ENCODE measurements at places on chromosomes 12 and 14. TPM values are rescaled to one million over a fixed set of nuclear protein-coding genes. Genes with fewer than 3 reads are reported as not detected.

SLC22A17 gene
- 20.8 TPM for total RNA-seq

LRTM2 gene
- not detected for total RNA-seq

BMP4 gene
- 0.62 TPM for total RNA-seq

PLEKHH1 gene
- total RNA-seq, result 1.4 TPM

BDKRB2 gene
- total RNA-seq, result not detected

LMNTD1 gene
- total RNA-seq, result not detected

- no peaks in the 10 kb centered on the region for H3K36me3 ChIP-seq
- H3K4me3 ChIP-seq, result no peak overlapping the region
- no peaks in the 10 kb centered on the region for H3K4me1 ChIP-seq
- H3K27me3 ChIP-seq, result peaks cover 27% of the 10 kb centered on the region
- DNase-seq, result no peak
Measured at GRCh38 chr12:5438671-5439200, 6.8 kb downstream of the NTF3 start.

- H3K27ac ChIP-seq, result no peak overlapping the region
- H3K36me3 ChIP-seq, result no peaks in the 10 kb centered on the region
Measured at GRCh38 chr12:121825041-121825523, 21.3 kb downstream of the SETD1B start.

- H3K27me3 ChIP-seq, result peaks cover 13% of the 10 kb centered on the region
- no peaks in the 10 kb centered on the region for H3K36me3 ChIP-seq
- no peak overlapping the region for H3K4me3 ChIP-seq
- DNase-seq, result no peak
Measured at GRCh38 chr14:69535230-69535848, 39.3 kb downstream of the CCDC177 start.

- no peaks in the 10 kb centered on the region for H3K36me3 ChIP-seq
- no peaks in the 10 kb centered on the region for H3K4me1 ChIP-seq
- H3K4me3 ChIP-seq, result no peak overlapping the region
Measured at GRCh38 chr14:22289570-22289969, 299.5 kb downstream of the DAD1 start.

DNA sequence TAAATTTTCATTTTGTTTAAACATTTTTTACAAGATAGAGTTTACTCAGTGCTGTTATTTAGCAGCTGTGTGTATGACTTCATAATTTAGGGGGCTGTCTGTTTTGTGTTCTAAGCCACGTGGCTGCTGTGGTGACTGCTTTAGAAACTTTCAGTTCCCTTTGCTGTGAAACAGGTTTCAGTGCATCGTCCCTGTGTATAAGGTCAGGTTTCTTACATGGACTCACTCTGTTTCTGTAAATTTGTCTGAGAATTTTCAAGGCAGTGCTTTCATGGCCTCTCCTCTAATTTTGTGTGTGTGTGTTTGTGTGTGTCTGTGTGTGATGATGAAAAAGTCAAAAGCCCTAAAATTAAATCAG is 32.4 kb downstream of the BICD1 start:
- H3K27ac ChIP-seq, result peak overlapping the region; percentile 89
- H3K27me3 ChIP-seq, result no peaks in the 10 kb centered on the region
- DNase-seq, result peak; percentile 42
- H3K4me3 ChIP-seq, result peak overlapping the region; percentile 94
- no peaks in the 10 kb centered on the region for H3K36me3 ChIP-seq

DNA sequence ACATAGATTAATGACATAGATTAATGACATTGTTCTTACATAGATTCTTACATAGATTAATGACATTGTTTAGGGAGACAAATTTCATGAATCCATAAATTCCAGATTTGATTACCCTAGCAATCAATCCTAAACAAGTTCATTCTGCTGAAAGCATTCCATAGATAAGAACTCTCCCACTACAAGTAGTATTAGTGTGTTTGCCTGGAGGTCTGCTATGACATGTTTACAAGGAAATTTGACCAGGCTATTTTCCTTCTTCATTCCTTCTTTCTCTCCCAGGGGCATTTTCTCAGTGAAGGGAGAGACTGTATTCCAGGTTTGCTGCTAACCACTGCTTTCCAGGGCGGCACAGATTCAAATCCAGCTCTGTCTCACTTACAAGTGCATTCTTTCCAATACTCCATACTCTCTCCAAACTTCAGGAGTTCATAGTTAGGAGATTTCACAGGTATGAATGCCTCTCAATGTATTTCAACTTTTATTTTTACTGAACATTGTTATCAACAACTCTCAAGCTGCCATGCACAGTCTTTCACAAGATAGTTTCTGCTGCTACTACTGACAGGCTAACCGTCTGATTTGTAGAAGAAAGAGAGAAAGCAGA is 134.5 kb downstream of the SLC38A1 start:
- H3K36me3 ChIP-seq, result no peaks in the 10 kb centered on the region
- no peaks in the 10 kb centered on the region for H3K4me1 ChIP-seq
- no peak for DNase-seq

GRCh38 chr12:118463677-118464076 is 87.3 kb downstream of the SUDS3 start:
- no peaks in the 10 kb centered on the region for H3K4me1 ChIP-seq
- no peak overlapping the region for H3K27ac ChIP-seq
- H3K27me3 ChIP-seq, result peaks cover 13% of the 10 kb centered on the region

Measured in naive thymus-derived CD8-positive, alpha-beta T cell (primary cell).